HS-5 (cell line): ENCODE measurements at places on chromosomes 16 and 17.

- no peak for DNase-seq
These were observed 84.1 kb downstream of the MYH11 start for GRCh38 chr16:15772579-15773293.

DNA sequence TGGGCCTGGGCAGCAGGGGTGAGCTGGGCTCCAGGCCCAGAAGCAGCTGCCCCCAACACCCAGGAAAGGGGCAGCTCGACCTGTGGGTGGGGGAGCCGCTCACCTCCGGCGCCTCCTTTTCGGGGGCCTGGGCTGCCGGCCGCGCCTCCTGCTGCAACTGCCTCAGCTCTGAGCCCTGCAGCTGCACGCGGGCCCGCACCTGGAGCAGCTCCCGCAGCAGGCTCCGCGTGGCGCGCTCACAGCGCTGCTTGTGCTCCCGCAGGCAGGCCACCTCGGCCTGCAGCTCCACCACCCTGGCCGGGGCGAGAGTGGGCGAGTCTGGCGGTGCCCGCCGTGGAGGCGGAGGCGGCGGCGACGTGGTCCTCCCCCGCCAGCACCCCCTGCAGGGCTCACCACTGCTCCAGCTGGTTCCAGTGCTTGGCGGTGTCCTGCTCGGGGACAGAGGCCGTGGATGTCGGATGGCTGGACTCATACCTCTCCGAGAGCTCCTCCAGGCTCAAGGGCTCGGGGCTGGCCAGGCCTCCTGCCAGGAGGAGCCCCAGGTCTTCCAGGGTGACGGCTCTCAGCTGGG, 868 bp downstream of the CCDC154 start:
- DNase-seq: no peak

- no peak for DNase-seq
These were observed 8.4 kb downstream of the GSPT1 start for GRCh38 chr16:11907160-11907970.

DNA sequence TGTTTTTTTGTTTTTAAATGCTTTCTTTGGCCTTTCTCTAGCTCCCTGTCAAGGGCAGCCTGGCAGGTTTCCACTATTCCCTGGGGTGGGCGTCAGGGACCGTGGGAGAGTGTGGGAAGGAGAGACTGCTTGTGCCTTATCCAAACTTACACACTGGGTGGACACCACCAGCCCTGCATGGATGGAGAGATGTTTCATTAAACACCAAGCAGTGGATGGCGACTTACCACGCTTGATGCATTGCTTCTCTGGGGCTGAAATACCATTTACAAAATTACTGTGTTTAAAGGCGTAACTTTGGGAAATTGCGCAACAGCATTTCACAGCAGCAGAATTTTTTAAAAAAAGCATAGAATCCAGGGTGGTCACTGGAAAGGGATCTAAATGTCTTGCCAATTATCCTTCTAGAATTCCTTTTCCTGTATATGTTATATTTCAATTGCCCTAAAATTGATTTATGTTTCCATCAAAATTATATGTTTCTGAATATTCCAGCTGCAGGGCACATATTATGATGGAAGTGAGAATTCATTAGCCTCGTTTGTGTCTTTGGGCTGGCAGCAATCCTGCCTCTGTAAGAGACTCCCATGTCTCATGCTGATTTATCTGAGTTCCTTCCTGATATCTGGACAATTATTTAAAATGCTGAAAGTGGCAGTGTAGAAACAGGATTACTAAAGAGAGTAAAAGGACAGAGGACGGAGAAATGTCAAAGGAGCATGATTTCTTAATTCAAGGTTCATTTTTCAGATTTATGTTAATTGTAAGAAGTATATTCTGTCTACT, 247.3 kb downstream of the GRIN2A start:
- no peak for DNase-seq

DNA sequence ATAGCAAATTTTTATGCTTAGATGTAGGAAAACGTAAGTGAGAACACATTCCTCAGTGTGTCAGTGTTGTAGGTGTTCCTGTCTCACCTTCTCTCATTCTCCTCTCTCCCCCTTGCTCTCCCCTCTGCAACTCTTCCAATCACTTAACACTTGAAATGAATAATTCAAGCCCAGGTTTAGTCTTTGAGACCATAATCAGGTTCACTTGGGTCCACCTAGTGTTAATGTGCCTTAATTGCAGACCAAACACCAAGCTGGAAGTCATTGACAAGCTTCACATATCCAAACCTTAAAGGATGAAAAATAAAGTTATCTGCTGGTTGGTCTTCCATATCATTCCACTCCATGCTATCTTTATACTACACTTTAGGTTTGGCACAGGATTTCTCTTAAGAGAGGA, 37.0 kb downstream of the STXBP4 start:
- DNase-seq: no peak

DNA sequence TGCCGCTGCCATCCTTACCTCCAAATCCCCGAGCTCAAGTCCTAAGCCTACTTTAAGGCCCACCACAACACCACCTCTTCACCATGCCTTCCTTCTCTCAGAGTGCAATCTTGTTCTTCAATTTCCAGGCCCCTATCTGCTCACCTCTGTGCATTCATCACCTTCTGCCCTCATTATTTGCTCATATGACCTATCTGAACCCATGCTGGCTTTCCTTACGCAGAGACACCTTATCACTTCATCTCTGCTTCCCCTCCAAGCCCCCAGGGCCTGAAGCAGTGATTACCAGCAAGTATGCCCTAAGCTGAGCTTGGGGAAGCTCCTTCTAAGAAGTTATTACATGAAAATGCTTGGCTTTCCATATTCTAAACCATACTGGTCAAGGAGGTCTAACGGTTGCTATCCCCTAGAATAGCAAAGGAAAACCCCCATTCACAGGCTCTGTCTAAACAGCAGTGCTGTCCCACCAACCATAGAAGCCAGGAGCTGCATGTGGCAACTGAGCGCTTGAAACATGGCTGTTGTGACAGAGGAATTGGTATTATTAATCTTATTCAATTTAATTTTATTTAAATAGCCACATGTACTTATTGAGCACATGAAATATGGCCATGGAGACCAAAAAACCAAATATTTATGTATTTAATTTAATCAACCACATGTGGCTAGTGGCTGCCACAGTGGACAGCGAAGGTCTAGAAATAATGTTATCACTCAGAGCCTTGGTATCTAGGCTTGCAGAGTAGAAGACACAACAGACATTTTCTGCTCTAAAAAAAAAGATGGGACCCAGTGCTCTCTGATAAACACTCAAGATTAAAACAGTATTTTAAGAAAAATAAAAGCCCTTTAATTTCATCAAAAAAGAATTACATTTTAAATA, 13.9 kb downstream of the USP7 start:
- no peak for DNase-seq

- DNase-seq: no peak
These were observed 49.0 kb upstream of the ZNF750 start for GRCh38 chr17:82888583-82889495.

DNA sequence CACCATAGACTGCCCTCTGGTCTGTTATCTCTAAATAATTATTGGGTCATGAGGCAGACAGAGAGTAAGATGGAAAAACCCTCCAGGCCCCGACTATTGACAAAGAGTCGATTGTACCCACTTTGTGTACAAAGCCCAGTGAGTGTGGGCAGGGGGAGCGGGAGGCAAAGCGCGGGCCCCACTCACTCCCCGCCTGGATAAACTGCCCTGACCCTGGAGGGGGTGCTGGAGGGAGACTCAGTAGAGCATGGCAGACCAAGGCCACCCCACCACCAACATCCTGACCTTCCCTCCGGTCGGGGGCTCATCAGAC, 11.2 kb upstream of the CPSF4L start:
- DNase-seq: no peak

- no peak for DNase-seq
These were observed 17.6 kb downstream of the MVP start for GRCh38 chr16:29837841-29838240.

GRCh38 chr16:89169778-89170177, 1.8 kb upstream of the CDH15 start:
- DNase-seq: no peak

GRCh38 chr16:77748421-77749005, 26.2 kb downstream of the NUDT7 start:
- no peak for DNase-seq

- no peak for DNase-seq
These were observed 43.6 kb upstream of the RBFOX3 start for GRCh38 chr17:79654350-79654959.
